ENCODE measurements at places on chromosomes 11 and 22.

DNA sequence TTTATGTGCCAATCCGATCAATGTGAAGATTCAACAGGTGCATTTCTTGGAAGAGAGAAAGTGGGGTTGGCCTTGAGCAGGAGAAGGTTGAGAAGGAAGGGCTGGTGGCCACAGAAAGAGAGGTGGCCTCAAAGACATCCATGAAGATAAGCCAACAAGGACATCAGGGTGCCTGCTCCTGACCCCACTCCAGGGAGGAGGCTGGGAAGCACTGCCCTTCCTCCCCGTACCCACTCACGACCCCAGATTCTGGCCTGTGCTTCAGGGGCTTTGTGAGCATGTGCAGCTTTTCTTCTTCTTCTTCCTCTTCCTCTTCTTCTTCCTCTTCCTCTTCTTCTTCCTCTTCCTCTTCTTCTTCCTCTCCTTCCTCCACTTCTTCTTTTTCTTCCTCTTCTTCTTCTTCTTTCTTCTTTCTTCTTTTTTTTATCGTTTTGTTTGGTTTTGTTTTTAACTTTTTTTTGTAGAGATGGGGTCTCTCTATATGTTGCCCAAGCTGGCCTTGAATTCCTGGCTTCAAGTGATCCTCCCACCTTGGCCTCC is 30.3 kb downstream of the DKK3 start:
- DNase-seq, result no peak

- peak; percentile 24 for DNase-seq
These were observed 3.8 kb upstream of the ADORA2A start for GRCh38 chr22:24423519-24424000.

DNA sequence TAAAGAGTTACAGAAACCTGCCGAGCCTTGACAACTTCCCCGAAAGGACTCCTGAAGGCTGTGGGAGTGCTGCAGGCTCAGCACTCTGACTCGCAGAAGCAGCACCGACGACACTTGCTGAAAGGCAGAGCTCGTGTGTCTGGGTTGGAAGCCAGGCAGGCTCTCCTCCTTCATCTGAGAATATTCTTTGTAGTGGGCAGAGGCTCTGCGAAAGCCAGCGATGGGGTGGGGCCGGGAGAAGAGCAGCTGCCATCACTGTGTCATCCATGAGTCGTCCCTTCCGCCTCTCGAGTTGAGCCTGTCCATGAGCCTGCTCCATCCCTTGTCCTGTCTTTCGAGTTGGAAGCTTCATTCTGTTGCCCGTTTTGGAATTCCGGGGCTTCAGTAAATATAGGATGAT is 11.9 kb downstream of the GLB1L2 start:
- DNase-seq, result no peak

- DNase-seq, result peak; percentile 83
These were observed 12.6 kb upstream of the NECTIN1 start for GRCh38 chr11:119741369-119742262.

GRCh38 chr11:44047931-44048431 is at the start of gene ACCSL:
TSS of gene ACCSL (plus strand) at chr11:44047981. CDS start at chr11:44048037, 56 bp downstream.
- no peak for DNase-seq
